8988T (cell line): ENCODE measurements at places on chromosomes 1 and 21.

DNA sequence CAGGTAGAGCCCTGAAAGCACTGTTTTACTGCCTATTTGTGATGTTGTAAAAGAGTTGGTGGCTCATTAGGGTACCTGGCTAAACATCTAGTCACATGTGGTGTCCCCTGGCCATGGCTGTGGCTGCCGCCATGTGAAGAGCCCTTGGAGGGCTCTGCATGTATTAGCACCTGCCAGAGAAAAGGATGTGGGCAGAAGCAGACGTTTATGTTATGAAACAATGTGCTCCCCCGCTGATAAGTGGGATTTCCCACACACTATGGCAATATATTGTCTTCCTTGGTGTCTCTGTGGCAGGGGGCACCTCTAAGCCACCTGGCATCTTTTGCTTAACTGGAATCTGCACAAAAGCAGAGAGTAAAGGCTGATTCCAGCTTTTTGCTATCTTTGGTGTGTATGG is 9.6 kb downstream of the TENT5C start:
- no peak for DNase-seq

DNA sequence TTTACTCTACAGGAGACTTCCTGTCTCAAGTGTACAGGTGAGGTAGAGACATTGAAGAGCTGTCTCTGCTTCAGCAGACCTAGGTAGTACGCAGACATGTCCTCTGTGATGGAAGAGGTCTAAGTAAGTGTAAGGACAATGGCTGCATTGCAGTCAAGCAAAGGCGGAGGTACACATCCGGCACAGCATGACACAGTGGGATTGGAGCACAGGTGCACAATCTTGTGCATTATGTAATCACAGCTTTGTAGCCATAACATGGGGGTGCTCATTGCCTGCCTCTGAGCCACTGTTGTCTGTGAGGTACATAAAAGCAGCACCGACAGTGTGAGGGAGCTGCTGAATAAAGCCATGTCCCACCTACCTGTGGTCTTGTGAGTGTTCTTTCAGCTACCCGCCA is 66.4 kb upstream of the CCDC190 start:
- DNase-seq, result no peak

DNA sequence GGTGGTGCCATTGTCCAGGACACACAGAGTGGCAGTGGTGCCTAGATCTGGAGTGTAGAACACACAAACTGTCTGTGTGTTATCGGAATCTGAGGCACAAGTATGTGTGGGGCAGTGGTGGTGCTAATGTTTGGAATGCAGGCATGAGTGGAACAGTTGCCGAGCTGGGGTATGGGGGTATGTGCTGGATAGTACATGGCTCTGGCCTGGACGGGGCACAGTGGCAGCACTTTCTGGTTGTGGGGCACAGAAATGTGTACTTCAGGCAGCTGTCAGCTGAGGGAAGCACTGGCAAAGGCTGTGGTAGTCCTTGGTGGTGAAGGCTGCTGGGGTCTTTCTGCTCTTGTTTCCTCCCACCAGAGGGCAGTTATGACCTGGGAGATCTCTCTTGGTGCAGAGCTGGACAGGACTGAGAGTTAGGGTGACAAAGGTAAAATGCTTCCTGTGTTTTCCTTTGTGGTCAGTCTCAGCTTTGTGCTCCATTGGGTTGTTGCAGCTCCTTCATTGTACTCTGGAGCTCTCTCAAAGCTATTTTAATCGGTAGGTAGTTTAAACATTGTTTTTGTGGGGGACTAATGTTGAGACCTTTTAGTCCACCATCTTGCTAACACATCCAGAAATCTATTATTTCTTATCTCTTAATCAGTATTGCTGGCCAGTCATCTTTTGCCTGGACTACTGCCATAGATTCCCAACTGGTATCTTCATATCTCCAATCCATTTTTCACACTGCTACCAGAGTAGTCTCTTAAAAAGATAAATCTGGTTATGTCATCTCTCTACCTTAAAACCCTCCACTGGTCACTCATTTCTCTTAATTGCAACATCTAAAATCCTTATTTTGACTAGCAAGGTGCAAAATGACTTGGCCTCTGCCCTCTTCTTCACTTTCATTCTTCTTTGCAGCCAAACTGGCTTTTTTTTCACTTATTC is 83.9 kb upstream of the NBPF4 start:
- DNase-seq, result no peak

DNA sequence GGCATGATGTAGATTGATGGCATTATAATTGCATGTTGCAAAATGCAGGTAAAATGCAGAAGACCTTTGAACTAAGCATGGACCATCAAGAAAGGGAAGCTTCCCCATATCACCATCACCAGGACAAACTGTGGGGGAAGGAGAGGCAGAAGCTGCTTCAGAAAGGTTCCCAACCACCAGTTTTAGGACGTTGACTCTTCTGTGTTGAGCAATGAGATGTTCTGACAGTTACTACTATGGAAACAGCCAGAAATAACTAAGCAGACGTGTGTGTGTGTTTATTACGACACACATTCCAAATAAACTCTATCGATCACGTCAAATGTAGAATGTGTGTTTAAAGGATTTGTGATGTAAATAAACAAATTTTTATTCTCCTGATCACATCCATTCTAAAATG is 110.2 kb upstream of the PLD5 start:
- no peak for DNase-seq
